ENCODE measurements at places on chromosomes 12 and 14.
A peak's percentile ranks its signal among the peaks of the same experiment; 100 is the strongest.

GRCh38 chr12:119730381-119730780, 62.4 kb downstream of the PRKAB1 start:
- no peak for DNase-seq

GRCh38 chr14:100317912-100318808, 5.0 kb upstream of the SLC25A47 start:
- peak; percentile 72 for DNase-seq

- DNase-seq: no peak
Observed at GRCh38 chr14:104816616-104816884, 15.6 kb downstream of the ZBTB42 start.

GRCh38 chr12:95395696-95396095, 78.3 kb upstream of the METAP2 start:
- no peak for DNase-seq

- no peak for DNase-seq
Observed at GRCh38 chr14:106883218-106883692, 1356.9 kb downstream of the TMEM121 start.
